ENCODE measurements at places on chromosomes 6 and 20.

GRCh38 chr20:48706116-48706656 is 121.6 kb downstream of the PREX1 start:
- no peak for DNase-seq

- no peak for DNase-seq
Observed at GRCh38 chr6:32131439-32131948, 1.4 kb upstream of the FKBPL start.

- peak; percentile 40 for DNase-seq
Observed at GRCh38 chr6:89298680-89299465, 16.2 kb downstream of the GABRR2 start.

- DNase-seq, result no peak
Observed at GRCh38 chr6:170439366-170440361, 113.4 kb downstream of the PSMB1 start.

DNA sequence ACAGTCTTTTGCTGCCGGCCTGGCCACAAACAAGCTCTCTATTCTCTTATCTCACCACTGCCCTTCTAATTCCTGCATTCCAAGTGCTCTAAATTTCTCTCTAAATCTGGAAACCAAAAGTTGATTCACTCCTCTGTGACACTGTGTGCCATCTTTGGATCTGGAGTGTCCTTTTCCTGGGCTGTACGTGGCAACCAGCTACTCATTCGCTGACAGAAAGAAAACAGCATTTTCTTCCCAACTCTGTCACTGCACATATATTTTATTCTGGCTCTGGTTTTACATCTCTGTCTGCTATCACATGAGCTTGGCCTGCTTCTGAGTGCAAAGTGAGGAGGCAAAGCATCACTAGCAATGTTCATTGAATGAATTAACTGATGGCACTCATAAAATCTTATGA is 397.2 kb upstream of the MAP3K7 start:
- no peak for DNase-seq

- DNase-seq, result no peak
Observed at GRCh38 chr6:106339334-106340029, 13.9 kb upstream of the ATG5 start.

- DNase-seq, result no peak
Observed at GRCh38 chr20:58553841-58554240, 38.6 kb upstream of the APCDD1L start.
